Fibroblast of the aortic adventitia (primary cell): ENCODE measurements at places on chromosomes 2 and 18.
A peak's percentile ranks its signal among the peaks of the same experiment; 100 is the strongest.

DNA sequence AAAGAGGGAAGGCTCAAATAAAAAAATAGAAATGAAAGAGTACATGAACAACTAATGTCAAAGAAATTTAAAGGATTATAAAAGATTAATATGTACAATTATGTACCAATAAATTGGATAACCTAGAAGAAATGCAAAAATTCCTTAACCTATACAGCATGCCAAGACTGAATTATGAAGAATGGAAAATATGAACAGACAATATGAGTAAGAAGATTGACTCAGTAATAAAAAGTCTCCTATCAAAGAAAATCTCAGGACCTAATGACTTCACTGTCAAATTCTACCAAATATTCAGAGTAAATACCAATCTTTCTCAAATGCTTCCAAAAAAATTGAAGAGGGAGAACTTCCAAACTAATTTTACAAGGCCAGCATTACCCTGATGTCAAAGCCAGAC lies 120.2 kb upstream of the SPOPL start:
- no peak for DNase-seq

DNA sequence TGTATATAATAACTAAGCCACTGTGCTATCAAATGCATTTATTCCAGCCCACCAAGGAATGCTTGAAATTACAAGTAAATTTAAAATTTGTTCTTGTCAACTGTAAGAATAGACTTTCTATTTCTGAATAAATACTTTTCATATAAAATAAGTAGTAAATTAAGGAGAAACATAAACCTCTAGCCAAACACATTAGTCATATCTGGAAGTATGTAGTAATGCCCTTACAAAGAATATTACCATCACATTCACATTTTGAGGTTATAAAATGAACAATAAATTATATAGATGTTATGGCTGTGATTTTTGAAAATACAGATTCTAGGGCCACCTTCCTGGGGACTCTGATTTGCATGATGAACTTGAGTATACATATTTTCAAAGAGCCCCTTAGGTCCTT lies 54.7 kb downstream of the SERPINB7 start:
- no peak for DNase-seq

GRCh38 chr2:216715402-216715974 lies 20.1 kb upstream of the IGFBP5 start:
- no peak for DNase-seq

GRCh38 chr2:19685731-19686130 lies 216.1 kb downstream of the TTC32 start:
- peak; percentile 40 for DNase-seq

DNA sequence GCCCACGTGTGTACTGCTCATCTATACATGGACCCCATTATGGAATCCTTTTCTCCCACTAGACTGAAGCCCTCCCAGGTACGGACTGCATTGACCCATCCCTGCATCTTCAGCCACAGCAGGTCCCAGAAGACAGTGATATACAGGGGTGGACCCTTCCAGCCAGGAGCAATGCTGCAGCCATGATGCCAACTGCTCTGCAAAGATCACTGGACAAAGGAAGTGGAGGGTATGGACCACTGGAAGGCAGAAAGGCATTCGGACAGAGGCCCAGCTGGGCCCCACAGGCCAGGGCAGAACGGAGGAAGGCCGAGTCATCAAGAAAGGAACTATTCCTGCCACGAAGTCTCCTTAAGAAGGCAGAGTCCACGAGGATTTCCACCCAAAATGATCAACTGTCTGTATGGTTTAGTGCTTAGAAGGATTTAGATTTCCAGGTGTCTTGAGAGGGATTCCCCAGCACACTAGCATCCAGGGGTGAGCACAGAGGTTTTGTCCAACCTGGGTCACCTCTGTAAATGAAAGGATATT lies 93.4 kb downstream of the TWIST2 start:
- DNase-seq = no peak

DNA sequence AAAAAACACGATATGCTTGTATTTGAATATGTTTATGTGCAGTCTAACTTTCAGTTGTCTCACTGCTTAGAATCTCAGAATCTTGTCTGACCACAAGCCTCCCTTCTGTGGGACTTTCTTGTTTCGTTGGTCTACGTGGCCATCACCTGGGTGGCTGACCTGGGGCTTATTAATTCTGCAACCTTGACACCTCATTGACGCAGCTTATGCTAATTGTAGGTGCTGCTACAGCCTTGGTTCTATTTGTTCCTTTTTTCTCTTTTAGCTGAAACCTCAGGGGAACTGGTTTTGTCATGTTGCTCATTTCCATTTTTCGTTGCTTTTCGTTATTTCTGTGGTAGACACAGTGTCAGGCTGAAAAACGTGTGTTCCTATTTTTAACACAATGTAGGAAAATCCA lies 273.7 kb downstream of the SLC4A3 start:
- no peak for DNase-seq
